ENCODE measurements at places on chromosomes 16 and 17.

- peak; percentile 85 for DNase-seq
Measured at GRCh38 chr17:68398691-68399637, 58.3 kb downstream of the WIPI1 start.

- no peak for DNase-seq
Measured at GRCh38 chr16:54289242-54289944, 2.8 kb upstream of the IRX3 start.

DNA sequence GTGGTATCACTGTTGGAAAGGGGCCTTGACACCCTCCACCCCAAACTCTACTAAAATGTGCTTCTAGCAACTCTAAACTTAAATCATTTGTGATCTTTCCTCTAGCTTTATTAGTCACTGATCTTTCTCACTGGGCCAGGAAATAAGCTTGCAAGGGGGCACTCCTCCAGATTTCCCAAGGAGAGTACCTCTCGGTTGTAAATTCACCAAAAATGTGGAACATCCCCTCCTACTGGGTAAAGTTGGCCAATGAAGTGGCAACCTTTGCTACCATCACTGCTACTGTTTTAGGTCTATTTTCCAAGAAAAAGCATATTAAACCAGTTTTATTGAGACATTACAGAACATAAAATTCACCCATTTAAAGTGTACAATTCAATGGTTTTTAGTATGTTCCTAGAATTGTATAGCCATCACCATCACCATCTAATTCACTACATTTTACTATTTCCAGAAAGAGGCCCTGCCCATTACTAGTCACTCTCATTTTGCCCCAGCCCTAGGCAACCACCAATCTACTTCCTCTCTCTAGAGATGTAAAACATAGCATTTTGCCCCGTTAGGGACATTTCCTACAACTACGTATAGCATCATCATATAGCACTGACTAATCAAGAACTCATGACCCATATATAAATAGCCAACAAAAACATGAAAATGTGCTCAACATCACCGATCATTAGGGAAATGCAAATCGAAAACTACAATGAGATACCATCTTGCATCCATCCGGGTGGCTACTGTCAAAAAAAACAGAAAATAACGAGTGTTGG lies 44.6 kb upstream of the ADCY9 start:
- DNase-seq = no peak

DNA sequence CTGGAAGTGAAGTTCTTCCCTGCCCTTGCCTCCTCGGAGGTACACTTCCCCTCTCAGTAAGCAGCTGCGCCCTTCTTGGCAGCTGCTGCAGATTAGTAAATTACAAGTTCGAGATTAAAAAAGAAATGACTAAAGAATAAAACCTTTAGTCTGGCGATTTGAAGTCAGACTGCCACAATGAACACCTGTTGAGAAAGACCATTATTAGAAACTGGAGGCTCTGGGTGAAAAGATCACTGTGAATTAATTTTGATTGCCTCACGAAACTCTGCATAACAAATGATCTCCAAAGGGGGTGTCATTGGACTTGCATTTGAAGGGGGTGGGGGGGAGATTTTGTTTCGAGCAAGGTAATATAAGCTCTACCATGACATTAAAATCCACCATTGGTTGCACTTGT lies 39.3 kb downstream of the SALL1 start:
- no peak for DNase-seq

GRCh38 chr17:41707803-41708669 lies 4.1 kb upstream of the GAST start:
- DNase-seq = no peak

DNA sequence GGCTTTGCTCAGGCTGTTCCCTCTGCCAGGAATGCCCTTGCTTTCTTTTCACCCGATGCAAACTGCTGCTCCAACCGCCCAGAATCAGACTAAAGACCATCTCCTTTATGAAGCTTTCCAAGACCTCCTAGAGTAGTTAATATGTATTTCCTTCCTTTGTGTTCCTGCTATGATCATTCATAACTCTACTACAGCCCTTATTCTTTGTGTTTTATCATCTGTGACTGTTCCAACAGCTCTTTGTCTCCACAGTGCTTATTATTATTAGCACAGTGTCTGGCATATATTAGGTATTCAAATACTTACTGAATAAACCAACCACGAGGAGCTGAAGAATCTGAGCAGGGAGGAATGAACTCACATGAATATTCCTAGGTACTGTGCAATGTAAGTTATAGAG lies 7.6 kb downstream of the PSME3IP1 start:
- no peak for DNase-seq

DNA sequence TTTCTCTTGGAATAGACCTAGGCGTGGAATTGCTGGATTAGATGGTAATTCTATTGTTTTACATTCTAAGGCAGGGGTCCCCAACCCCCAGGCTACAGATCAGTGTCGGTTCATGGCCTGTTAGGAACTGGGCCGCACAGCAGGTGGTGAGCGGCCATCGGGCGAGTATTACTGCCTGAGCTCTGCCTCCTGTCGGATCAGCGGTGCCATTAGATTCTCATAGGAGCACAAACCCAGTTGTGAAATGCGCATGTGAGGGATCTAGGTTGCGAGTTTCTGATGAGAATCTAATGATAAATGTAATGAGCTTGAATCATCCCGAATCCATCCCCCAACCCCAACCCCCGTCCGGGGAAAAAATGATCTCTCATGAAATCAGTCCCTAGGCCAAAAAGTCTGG lies 23.0 kb downstream of the NLRC5 start:
- DNase-seq = no peak

- no peak for DNase-seq
Measured at GRCh38 chr17:56830726-56831368, 2.9 kb downstream of the C17orf67 start.

DNA sequence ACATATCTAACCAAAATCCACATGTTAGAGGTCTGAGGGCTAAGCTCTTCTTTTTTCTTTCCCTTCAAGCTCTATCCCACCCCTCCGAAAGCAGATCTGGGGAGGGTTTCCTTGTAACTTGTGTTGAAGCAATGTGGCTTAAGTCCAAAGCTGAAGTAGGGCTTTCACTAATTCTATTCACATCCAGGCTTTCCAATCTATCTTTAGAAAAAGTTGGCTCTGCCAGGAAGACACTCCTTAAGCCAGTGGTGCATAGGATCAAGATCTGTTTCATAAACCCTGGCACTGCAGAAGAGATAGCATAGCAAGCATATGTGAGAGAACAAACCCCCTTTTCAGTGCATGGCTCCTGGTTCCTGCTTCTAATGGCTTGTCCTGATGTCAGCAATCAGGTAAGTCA lies 34.9 kb upstream of the DHX40 start:
- no peak for DNase-seq

GRCh38 chr16:67104061-67104460 lies 5.7 kb upstream of the PHAF1 start:
- no peak for DNase-seq

- DNase-seq = no peak
Measured at GRCh38 chr17:59853168-59853918, 39.4 kb downstream of the TUBD1 start.

GRCh38 chr16:31428638-31429247 lies 583 bp upstream of the COX6A2 start:
- DNase-seq = no peak

DNA sequence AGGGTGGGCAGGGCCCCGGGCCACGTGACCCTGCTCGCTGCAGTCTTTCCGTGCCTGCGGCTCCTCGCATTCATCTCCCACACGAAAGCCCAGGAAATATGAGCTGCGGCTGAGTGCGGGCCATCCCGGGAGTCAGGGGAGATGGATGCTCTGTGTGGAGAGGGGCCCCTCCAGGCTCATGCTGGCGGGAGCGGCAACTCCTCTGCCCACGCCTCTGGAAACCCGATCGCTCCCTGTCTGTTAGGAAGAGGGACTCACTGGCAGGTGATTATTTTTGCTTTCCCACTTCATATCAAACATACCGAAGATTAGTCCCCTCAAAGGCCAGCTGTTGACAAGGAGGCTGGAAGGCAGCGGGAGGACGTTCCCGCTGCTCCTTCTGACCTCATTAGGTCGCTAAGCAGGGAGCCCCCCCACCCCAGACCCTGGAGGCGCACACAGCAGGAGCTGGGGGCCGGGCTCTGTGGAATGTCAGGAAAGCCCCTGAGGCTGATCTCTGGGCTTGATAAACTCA lies 228.5 kb downstream of the FOXL1 start:
- DNase-seq = no peak

DNA sequence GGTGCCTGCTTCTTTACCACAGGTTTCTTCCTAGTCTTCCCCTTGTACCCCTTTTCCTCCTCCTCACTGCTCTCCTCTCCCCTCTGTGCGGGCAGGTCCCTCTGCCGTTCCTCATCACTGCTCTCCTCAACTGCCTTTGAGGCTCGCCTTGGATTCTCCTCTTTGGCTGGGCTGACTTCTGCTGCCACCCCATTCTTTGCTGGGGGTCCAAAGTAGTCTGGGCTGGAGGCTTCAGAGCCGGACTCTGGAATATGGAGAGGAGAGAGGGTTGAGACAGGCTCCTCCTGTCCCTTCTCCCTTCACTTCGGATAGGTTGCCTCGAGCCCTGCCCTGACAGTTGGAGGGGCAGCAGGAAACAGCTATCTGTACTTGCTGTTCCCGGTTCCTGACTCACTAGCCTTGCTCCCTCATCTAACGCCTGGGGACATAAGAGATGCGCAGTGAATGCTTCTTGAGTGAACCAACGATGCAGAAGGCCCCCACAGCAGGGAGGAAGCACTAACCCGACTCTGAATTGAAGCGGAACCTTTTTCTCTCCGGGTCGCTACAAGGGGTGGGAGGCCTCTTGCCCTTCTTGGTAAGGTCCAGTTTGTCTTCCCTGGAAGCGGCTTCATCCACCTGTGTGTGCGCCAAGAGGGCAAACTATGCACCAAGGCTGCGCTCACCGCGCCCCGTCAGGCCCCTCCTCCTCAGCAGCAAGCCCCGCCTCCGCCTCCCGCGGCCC lies 655 bp downstream of the HIRIP3 start:
- peak; percentile 59 for DNase-seq

- no peak for DNase-seq
Measured at GRCh38 chr16:49964973-49965372, 60.1 kb upstream of the CNEP1R1 start.

DNA sequence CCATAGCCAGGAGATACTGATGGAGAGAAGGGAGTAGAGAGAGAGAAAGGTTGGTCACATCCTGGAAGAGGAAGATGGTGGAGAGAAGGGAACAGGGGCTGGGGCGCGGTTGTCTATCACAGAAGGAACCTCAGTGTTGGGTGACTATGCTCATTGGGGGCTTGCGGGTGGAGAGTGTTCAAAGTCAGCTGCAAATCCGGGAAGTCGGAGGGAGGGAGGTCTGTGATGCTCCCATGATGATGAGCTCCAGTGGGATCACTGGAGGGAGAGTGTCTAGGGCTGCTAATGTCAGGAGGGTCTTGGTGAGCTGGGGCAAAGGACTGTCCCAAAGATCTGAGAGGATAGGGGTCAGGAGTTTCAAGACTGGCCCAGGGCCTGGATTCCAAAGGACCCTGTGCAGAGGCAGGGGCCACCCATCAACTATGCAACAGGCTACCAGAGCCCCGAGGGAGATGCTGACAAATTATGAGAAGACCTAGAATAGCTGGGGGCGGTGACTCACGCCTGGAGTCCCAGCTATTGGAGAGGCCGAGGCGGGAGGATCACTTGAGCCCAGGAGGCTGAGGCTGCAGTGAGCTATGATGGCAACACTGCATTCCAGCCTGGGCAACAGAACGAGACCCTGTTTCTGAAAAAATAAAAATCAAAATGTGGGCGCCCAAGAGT lies 2.6 kb downstream of the SPDYE4 start:
- DNase-seq = no peak

GRCh38 chr17:29838961-29839360 lies 91.1 kb downstream of the SSH2 start:
- DNase-seq = no peak
